ENCODE measurements at places on chromosomes 4 and X.

DNA sequence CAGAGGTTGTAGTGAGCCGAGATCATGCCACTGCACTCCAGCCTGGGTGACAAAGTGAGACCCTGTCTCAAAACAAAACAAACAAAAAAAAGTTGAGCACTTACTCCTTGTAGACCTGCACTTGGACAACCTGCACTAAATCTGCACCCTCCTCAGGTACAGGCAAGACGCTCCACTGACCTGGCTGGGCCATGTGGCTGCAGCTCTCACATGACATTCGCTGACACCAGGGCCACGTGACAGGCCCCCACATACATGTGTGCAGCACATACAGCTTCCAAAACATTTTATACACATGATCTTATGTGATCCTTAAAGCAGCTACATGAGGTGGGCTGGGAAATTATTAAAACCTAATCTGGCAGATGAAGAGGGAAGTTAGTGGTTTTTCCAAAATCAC is 62.5 kb downstream of the MGST2 start:
- DNase-seq, result no peak

DNA sequence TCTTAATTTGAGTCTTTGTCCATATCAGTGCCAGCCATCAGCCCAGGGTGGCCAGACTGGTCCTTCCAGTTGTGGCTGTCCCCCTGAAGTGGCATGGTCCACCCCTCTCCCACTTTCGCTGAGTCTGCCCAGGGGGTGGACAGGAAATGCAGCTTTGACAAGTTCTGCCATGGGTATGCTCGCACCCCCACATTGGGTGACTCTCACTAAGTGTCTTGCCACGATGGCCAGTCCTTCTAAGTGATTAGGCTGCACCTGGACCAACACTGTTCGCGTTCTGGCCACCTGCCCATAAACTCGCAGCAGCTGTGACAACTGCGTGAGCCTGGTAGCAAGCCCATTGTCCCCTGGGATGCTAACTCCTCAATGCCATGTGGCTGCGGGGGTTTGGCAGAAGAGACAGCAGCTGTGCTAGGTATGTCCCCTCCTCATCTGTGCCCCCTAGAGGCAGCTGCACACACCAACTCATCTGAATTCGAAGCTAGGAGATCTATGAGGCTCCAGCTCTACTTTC is 10.0 kb upstream of the LNX1 start:
- DNase-seq, result no peak

DNA sequence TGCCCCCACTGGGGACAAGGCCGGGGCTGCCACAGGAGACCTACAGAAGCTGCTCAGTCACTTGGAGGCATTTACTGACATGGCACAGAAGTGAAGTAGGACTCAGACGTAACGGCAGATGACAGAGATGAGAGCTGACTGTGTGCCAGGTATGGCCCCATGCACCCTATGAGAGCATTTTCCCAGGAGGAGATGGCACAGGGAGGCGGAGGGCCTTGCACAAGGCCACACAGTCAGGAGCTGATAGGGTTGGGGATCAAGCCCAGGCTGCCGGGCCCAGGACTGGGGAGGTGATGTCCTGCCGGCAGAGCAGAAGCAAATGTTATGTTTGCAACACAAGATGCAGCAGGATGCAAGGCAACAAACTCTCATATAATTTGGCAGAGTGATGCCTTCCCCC is 34.1 kb downstream of the NAT8L start:
- no peak for DNase-seq

GRCh38 chr4:20341134-20341738 is 89.5 kb downstream of the SLIT2 start:
- DNase-seq, result no peak

DNA sequence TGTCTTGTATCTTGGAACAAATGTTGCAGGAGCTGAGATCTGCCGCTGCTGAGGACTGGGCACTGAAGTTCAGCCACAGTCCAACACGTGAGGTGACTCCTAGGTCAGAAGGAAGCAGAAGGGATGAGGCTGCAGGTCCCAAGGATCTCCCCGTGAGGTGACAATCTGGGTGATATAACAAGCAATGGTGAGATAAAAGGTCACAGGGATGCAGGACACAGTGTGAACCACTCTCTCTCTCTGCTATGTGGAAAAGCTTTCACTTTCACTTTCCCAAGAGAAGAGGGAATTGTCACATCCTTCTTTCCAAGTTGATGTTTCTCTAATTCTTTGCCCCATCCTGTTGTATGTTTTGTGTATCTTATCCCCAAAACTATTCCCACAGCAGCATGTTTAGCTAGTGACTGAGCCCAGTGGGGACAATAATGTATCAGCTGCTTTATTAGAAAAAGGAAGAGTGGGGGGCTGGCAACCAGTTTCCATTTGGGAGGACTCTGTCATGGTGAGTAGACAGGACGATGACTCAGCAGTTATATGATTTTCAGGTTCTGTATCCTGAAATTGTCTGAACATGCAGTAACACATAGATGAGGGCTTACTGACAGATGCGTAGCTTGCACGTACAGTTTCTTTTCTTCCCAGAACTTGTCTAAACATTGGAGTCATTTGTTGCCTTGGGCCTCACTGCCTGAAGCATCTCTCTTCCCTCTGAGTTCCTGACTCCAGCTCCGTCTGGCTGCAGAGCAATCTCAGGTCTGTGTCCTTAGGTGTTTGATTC is 1415.8 kb upstream of the TENM3 start:
- no peak for DNase-seq

- DNase-seq, result no peak
Measured at GRCh38 chr4:112206431-112206830, 25.2 kb upstream of the AP1AR start.

DNA sequence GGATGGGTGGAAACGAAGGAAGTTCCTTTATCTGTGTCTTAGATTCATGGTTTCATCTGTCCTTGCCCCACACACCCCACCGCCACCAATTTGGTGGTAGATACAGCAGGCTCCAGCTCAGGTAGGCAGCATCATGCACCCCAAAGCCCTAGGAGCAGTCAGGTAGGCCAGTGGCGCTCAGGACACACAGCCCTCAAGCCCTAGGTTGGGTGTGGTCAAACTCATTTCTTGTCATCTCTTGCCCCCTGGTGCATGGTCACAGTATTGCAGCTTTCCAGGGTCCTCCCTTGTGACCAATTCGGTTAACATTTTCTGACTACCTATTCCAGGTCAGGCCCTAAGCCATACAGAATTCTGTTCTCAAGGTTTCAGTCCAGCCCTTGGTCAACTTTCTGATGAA is 14.5 kb upstream of the PRRG3 start:
- DNase-seq, result peak; percentile 56

GRCh38 chrX:9285342-9285771 is 179.5 kb upstream of the TBL1X start:
- DNase-seq, result peak; percentile 55

DNA sequence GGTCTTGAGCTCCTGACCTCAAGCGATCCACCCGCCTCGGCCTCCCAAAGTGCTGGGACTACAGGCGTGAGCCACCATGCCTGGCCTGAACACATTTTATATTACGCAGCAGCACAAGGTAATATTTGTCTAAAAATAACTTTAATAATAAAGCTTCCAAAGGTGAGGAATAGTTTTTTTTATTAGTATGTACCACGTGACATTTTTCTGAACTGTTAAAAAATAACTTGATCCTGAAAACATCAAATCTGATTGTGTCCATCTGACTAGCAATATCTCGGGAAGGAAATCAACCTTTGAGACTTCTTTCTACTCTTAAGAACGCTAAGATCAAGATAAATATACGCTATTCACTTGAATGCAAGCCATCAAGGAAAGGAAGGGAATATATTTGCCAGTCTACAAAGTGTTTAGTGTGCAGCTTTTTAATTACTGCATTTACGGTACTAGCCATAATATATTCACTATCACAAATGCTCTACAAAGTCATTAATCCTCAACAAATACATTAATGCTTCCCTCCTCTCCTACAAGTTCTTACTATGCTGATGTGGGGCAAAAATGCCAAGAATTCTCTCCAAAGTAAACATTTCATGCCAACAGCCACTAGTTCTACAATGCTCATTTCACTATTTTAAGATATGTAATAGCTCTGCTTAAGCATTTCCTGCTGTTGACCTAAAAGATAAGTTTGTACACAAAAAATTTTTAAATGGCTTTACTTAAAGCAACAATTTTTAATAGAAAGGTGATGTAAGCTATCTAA is 143.6 kb downstream of the APBB2 start:
- DNase-seq, result no peak

DNA sequence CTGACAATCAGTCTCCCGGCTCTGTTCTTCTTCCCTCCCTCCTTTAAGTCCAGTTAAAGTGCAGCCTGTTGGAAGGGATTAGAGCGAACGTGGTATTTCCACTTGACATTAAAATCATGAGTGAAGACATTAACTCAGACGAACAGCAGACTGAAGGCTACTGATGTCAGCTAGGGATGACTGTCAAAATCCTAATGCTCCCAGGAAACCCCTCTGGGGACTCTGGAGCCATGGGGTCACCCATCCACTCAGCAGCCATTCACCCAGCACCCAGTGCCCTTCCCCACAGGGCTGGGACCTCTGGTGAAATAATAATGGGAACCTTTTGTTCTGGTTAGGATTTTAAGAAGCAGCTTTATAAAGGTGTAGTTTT is 113.9 kb downstream of the DRD5 start:
- no peak for DNase-seq

DNA sequence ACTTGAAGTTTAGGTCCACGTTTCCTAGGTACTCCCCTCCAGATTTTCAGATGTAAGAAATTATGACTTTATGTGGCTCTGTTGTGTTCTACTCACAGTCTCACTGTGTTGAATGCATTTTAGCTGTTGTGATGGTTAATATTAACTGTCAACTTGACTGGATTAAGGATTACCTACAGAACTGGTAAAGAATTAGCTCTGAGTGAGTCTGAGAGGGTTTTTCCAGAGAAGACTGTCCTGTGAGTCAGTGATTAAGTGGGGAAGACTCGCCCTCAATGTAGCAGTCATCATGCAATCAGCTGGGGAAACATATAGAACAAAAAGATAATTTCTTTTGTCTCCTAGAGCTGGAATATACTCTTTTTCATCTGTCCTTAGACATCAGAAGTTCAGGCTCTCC is 493.4 kb downstream of the ACTRT1 start:
- DNase-seq, result no peak

DNA sequence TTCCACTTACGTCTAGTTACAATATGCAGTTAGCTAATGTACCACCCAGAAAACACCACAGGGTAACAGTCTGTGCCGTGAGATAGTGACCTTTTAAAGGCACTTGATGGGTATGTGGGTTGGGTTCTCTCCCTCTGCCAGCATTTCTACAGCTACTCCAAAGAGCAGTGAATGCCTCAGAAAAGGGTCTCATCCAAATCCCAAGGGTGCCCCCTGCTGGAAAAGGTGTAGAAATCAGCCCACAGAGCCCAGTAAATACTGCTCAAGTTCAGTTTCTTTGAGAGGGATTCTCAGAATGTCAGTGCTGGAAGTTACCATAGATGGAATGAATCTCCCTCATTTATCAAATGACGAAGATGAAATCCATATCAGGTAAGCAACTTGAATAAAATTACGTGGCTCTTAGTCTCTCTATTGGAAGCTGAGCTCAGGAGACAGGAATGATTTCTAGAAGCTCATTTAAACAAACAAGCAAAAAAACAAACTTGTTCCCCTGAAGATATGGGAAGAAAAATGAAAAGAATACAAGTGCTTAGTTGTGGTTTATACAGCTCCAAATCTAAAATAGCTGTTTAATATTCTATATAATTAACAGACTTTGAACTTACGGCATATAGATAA is 9.5 kb downstream of the RNF175 start:
- peak; percentile 56 for DNase-seq

- DNase-seq, result no peak
Measured at GRCh38 chrX:131783555-131784308, 239.4 kb upstream of the STK26 start.

DNA sequence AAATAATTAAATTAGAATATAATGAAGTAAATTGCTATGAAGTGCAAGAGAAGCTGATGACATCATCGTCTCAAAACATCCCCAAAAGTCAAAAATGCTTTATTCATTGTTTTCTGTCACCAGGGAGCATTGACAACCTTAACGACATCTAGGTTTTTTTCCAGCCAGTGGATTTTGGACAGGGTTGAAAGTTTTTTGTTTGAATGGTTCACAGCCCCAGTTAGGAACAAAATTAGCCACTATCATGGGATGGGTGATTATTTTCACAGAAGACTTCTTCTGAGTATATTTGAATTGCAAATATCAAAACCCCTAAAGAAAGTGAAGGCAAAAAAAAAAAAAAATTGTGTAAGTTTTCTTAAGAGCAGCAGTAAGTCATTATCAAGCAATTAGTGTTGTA is 826.1 kb downstream of the STPG2 start:
- no peak for DNase-seq

DNA sequence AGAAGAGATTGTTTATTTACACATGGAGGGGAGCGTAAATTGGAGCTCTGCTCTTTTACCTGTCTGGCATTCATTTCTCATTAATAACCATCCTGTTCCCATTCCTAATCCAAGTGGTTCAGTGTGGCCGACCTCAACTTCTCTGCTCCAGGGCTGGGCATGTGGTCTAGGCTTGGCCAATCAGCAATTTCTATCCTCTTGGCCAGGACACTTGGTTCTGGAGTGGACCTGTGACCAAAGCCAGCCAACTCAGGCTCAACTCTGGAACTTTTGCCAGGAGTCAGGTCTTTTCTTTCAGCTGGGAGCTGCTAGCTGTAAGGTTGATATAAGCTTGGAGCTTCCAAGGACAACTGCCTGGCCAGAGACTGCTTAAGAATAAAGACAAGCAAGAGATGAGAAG is 15.6 kb upstream of the RASL11B start:
- DNase-seq, result no peak

DNA sequence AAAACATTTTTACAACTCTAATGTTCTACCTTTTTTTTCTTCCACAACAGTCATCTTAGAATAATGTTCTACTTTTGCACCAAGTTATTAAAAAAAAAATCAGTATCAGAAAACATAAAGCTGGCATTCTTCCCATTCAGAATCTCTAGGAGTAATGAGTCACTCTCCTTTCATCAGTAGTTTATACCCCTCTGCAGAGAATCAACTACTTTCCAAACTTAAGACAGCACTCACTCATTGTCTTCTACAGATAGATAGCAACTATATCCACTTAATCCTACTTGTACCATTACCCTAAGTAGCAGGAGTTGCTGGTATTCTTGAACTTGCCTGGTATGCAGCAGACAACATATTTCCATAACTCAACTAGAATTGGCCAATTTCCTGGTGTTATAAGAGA is 3.2 kb downstream of the TIGD4 start:
- DNase-seq, result no peak

- DNase-seq, result no peak
Measured at GRCh38 chrX:63932907-63933306, 147.9 kb upstream of the ARHGEF9 start.

DNA sequence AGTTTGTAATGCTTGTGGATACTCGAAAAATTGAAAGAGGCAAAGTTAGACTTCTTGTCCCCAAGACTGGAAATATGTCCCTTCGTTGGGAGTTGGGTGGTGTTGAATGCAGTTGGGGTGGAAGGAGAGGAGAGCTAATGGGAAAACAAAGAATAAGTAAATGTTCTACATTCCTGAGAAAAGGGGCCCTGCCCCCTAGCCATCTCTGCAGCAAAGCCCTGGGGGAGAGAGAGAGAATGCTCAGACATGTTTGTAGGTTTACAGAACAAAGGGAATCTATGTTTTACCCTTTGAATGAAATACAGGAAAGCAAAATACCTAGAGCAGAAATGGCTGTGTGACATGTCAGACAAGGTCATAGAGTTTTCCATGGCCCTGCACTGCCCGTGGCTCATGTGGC is 88.1 kb downstream of the RASL11B start:
- no peak for DNase-seq
